ENCODE measurements at places on chromosomes 5 and 9.

DNA sequence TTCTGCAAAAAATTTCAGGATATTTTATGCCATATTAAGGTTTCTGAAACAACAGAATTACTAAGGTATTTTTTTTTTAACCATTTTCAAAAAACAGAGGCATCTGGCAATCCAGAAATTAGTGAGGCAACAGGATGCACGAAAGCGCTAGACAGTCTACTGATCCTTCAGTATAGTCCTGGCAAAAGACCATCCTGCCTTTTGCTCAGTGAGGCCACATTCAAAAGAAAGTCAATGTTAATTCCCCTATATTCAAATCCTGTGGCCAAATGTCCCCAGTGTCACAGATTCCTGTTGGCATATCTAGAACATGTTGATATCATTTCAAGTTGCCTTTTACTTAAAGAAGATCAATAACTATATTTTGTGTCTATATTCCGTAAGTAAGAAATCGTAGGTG lies 13.1 kb upstream of the NFIB start:
- no peak for ATAC-seq

DNA sequence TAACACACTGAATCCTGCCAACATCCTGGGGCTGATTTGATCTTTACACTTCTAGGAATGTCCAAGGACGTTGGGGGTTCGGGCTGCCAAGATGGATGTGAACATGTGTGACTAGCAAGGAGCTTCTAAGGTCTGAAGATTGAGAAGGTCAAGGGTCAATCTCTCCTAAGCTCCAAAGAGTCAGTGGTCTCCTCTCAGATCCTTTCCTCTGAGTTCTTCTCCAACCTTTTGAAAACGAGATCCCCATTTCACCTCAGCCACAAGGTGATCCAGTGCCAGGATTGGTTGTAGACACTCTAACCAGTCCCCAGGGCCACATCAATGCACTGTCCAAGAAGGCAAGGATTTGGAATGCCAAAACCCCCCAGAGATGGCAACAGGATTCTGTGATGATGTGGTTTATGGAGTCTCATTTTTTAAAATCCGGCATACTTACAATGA lies 266.8 kb downstream of the NDUFS4 start:
- ATAC-seq = no peak

DNA sequence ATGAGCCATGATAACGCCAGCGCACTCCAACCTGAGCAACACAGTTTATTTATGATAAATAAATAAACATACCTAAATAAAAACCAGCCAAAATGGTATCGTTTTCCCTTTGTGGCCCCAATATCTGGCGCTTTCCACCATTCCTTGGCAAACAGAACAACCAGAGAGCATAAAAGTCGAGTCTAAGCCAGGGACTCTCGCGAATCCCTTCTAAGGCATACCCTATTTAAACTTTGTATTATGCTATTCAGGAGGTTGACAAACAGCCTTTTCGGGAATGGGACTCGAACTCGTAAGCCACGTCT lies 386 bp upstream of the MATR3 start:
- ATAC-seq = no peak

DNA sequence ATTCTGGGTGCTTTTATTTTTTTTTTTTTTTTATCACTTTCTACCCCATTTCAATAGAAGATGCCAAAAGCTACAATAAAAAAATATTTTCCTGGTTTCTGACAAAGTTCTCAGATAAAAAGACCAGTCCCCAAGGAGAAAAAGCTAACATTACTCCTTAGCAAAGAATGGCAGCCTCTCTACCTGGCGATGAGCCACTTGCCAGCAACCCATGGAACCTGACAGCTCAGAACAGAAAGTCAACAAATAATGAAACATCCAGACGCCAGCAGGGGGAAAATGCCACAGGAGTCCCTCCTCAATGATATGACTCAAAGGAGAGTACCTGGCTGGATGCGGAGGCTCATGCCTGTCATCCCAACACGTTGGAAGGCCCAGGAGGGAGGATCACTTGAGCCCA lies 123.2 kb downstream of the MYO10 start:
- no peak for ATAC-seq

- peak; percentile 72 for ATAC-seq
Observed at GRCh38 chr9:83649080-83649479, 26.1 kb downstream of the IDNK start.

GRCh38 chr5:43432486-43433375 lies 20.5 kb upstream of the CCL28 start:
- ATAC-seq = no peak
